ENCODE measurements at places on chromosomes 2 and 18.

- DNase-seq, result no peak
Measured at GRCh38 chr2:218485986-218486667, 67.2 kb downstream of the VIL1 start.

DNA sequence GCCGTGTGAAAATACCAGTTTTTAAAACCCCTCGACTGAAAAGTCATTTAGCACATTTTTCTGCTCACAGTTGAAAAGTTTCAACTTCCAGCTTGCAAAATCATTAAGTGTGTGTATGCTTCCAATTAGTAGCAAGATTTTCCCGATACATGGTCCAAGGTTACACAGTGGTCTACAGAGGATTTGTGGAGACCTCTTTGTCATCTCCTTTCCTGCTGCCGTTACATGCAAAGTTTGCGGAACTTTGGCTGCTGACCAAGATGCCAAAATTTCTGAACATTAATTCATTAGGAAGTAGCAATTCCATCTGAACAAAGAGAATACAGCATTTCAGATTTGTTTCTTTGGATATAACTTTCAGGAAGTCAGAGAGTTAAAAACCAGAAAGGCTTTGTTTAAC, 474.6 kb downstream of the PLCL1 start:
- DNase-seq, result no peak

GRCh38 chr2:201523506-201523905, 72.0 kb downstream of the STRADB start:
- DNase-seq, result no peak

DNA sequence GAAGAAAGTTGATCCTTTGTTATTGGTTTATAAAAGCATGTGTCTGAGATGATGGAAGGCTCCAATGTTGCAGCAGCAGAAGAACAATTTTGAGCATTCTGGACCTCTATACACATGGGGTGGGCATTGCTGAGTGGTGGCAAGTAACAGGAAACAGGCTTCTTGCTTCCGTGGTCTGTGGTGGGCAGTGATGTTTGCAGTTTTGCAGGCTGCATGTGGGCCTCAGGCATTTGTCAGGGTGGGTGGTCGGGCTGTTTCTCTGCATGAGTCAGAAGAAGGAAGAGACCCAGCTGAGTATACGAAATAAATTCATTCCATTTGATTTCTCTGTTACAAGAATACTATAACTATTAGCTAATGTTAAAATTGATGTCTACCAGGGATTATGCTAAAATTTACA, 239.5 kb upstream of the COL3A1 start:
- no peak for DNase-seq
